Stimulated activated CD4-positive, alpha-beta T cell treated with anti-CD3 and anti-CD28 coated beads, Interleukin-15, amount 100 ng/mL, for 1 hour (primary cell): ENCODE measurements at places on chromosomes 5 and 9.

GRCh38 chr5:111387361-111387760 lies 125.0 kb downstream of the STARD4 start:
- no peak for DNase-seq

DNA sequence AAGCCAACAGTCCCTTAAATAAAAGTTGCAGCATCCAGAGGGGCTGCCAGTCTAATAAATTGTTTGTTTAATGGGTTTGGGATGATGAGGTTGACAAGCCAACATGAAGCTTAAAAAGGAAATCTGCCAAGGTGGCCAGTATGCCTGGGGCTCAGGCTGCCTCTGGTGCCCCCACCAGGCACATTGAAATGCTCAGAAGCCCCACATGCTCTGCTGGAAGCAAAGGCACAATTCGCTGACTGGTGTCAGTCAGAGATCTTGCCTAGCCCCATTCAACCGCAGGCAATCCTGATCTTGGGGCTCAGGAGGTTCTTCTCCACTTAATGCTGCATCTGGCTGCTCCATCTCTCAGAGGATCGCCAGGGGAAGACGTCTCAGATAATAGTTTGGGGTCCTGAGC lies 44.2 kb upstream of the TCERG1 start:
- DNase-seq = no peak

- no peak for DNase-seq
Measured at GRCh38 chr9:120853198-120853597, 10.5 kb upstream of the PSMD5 start.

DNA sequence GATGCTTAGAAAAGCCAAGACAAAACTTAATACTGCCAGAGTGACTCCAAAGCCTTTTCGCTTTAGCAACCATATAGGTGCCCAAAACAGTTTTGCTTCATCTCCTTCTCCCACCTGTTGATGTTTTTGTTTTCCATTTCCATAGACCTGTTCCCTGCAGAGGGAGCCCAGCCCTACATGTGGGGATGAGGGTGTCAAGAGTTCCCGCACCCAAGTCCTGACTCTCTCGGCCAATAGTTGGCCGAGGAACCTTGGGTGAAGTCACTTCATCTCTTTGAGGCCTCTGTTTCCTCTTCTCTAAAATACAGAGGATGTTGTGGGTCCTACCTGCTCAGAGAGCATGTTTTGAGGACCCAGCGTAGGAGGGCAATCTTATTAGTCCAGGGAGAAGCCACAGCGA lies 38.5 kb upstream of the LCP2 start:
- DNase-seq = no peak

DNA sequence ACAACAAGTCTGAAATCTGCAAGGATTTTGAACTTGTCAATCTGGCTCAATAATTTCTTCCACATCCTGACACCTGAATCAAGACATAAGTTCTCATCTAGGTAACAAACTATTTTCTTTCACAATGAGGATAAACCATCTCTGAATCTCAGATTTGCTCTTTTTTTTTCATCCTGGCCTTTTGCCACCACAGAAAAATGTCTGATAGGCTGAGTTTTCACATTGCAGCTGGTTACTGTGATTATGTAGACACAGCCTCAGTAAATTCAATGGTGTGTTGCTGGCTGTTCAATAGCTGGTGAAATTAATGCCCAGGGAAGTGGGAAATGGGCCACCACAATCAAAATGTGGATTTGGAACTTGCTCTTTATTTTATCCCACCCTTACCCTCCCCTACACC lies 2.8 kb upstream of the ADRA1B start:
- DNase-seq = no peak

DNA sequence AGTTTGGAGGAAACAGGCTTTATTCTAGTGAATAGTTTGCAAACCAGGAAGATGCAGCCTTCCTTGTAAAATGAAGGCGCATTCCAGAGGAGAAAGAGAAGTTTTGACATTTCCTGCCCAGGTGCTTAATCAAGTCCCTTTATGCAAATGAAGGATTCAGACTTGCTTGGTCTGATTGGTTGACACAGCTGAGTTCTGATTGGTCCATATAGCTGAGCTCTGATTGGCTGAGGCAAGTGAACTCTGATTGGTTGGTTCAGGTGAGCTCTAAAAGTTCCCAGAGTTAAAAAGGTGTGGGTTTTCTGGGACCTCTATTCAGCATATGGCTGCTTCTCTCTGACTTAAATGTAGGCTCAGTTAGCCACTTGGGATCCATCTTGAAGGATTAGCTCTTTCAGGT lies 151.0 kb downstream of the CACNA1B start:
- DNase-seq = no peak

GRCh38 chr9:36985769-36986467 lies 48.1 kb downstream of the PAX5 start:
- DNase-seq = no peak

DNA sequence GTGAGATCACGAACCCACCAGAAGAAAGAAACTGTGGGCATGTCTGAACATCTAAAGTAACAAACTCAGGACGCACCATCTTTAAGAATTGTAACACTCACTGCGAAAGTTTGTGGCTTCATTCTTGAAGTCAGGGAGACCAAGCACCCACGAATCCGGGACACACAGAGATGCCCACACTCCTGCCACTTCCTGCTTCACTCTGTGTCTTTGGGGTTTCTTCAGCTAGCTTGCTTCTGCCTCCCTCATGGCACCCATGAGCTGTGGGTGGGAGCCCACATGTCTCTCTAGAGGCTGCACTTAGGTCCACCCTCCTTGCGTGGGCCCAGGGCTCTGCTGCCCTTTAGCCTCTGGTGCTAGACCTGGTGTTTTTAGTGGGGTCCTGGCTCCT lies 61.2 kb upstream of the CNOT6 start:
- no peak for DNase-seq

DNA sequence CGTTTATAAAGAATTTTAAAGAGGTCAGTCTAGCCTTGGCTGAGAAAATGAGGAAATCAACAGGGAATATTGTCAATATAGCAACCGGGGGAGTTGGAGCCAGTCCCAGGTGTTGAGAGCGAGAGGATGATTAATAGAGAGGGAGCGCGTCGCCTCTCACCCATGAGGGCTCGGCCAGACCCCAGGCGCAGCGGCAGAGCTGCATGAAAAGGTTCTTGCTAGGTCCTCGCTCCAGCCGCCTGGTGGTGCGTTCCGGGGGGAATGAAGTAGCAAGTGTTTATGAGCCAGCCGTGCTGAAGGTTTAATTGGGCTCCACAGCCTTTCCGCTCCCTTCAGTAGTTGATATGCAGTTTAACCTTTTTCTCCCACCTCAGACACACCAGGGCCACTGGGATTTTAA lies 167.3 kb upstream of the IRX1 start:
- no peak for DNase-seq

- DNase-seq = no peak
Measured at GRCh38 chr5:96327722-96328121, 105.3 kb downstream of the PCSK1 start.

GRCh38 chr9:557601-558201 lies 283.8 kb upstream of the DMRT1 start:
- no peak for DNase-seq

- DNase-seq = no peak
Measured at GRCh38 chr9:4615251-4615650, 46.8 kb upstream of the PLPP6 start.

DNA sequence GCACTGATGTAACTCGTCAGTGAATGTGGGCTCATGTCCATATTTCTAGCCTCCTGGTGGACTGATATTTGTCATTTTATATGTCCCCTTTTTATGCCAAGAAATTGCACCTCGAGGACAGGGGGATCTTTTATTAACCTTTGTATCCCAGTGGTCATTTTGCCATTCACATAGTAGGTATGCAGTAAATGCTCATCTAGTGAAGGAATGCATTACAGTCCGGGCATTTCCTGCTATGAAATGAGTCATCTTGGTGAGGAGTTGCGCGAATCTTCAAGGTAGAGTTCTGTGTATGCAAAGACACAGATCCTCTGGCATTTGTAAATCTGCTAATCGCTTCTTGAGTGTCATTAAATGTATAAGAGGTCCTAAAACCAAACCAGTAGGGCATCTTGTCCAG lies 755.5 kb upstream of the ADAMTS16 start:
- no peak for DNase-seq

DNA sequence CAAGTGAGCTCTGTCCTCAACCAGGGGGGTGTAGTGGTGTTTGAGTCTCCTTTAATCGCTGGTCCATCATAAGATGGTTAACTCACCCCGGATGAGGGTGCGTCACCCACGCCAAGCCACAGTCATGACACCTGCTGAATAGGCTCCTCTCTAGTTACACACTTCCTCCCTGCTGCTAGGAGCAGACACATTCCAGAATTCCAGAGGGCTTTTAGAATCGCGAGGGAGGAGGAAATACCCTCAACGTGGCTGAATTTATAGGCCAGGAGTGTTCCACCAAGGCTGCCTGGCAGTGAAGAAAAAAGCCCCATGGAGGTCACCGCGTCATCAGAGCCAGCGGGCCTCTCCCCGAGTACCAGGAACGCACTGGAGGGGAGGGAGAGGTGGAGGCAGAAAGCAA lies 5.1 kb downstream of the GLRX start:
- no peak for DNase-seq

- no peak for DNase-seq
Measured at GRCh38 chr9:124834591-124834990, 18.7 kb upstream of the WDR38 start.

GRCh38 chr9:124125651-124125977 lies 114.0 kb downstream of the LHX2 start:
- no peak for DNase-seq

GRCh38 chr9:108786901-108787689 lies 68.7 kb downstream of the ACTL7B start:
- DNase-seq = no peak

DNA sequence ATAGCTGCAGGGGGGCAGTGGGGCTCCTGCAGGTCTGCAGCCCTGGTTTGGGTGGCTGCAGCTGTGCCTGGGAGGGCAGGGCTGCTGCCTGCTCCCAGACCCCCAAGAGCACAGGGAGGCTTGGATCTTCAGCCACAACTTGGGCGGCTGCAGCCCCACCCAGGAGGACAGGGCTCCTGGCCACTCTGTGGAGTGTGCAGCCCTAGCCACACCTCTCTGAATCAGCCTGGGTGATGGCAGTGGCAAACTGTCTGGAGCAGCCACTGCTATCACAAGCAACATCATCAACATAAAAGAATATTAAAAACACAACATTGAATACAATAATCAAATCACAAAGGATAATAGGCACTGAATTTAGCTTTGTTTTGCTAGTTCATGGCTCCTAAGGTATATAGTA lies 164.9 kb upstream of the SLC27A6 start:
- no peak for DNase-seq

DNA sequence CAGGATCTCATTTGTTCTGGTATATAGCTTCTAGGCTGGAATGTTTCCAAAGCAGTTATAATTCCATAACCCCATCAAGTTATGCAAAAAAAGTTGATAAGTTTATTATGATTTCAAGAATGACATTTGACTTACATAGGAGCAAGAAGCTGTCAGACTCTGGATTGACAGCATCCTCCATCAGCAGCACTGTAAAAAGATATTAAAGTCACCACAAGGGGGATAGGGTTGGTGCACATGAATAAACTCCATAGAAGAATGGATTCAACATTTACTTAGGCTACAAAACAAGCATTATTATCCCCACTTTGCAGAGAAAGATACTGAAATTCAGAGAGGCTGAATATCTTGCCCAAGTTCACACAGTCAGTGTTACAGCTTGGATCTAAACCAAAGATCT lies 208.9 kb upstream of the SLC30A5 start:
- DNase-seq = no peak

GRCh38 chr5:150904479-150905311 lies at the start of gene ZNF300:
TSS of gene ZNF300 (minus strand) at chr5:150904980. CDS start at chr5:150903155, 1,825 bp downstream.
- DNase-seq = no peak

DNA sequence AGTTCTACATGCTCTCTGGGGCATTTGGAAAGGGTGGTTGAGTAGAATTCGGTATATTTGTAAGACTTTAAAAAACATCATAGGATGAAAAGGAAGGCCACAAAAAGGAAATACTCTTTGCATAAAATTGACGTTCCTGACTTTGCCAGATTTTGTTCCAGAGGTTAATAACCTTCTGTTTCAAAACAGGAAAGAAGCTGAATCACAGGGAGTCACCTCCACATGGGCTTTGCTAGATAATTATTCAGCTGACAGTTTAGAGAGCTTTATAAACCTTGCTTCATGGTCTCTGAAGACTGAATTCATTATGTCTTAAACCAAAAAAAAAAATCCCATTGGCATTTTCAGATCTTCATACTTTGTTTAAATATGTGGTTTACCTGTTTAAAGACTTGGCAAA lies 203.7 kb downstream of the SEMA6A start:
- no peak for DNase-seq

DNA sequence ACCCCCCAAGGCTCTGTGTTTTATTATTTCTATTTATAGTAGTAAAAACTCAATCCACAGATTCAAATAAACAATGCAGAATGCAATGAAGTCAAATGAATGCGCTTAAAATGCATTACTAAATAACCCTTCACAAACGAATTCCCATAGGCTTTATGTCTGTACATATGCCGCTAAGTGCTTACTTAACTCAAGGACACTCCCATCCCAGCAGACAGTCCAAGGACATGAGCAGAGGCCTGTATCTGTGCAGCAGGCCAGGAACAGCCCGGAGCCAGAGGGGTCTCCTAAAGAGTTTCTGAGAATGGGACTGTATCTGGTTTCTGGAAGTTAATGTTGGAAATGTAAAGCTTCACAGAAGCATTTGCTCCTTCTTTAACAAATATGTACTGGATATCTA lies 59.8 kb downstream of the MARCHF11 start:
- no peak for DNase-seq

DNA sequence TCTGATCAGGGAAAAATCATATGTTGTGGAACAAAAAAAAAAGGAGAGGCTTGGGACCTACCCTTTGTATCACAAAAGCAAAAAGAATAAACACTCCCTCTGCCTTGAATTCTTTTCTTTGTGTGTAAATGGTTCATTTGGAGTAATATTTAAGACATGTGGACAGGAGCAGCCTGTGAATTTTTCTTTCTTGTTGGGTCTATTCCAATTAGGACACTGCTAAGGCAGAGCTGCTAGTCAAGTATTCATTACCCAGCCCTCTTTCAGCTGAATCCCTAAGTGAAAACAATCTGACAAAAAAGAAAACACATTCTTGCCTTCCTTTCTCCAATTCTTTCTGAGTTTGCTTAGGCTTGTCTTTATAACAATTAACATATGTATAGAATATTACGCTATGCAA lies 330.0 kb downstream of the EBF1 start:
- no peak for DNase-seq
